ENCODE measurements at places on chromosomes 11 and 22.

DNA sequence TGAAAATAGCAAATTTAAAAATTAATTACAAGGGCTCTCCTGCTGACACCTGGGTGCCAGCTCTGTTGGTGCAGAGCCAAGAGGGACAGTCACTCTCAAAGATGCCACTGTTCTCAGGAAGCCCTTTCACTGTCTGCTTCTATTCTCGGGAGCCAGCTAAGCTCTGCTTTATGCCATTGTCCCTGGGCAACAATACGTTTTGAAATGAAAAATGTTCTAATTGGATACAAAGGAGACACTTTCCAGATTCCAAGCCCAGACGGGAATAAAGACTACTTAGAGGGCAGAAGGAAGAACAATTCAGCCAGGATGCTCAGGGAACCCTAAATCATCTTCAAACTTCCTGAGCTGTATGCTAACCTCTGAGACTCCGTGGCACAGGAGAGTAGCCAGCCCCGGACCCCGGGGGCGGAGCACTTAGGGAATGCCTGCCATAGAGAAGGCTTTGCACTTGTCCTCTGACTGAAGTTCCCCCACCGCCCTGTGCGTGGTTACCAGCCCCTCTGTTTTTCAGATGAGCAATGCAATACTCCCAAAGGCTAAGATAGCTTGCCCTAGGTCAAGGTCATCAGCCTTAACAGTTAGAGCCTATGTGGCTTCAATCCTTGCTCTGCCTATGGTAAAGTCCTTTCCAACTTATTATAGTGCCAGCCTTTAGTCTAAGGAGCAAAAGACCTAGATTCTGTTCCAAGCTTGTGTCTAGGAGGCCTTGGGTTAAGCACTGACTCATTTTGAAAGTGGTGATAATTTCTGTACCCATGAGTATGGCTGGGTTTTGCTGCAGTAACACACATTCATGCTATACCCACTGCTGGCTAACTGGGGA is 150.9 kb downstream of the CACNA1I start:
- DNase-seq, result no peak

- DNase-seq, result no peak
Measured at GRCh38 chr11:11931461-11932055, 76.9 kb downstream of the DKK3 start.

- DNase-seq, result no peak
Measured at GRCh38 chr22:23773483-23774113, 949 bp downstream of the MMP11 start.

GRCh38 chr11:134750619-134751018 is 338.6 kb upstream of the B3GAT1 start:
- DNase-seq, result no peak

GRCh38 chr22:19036523-19037273 is 85.5 kb downstream of the DGCR2 start:
- DNase-seq, result no peak

DNA sequence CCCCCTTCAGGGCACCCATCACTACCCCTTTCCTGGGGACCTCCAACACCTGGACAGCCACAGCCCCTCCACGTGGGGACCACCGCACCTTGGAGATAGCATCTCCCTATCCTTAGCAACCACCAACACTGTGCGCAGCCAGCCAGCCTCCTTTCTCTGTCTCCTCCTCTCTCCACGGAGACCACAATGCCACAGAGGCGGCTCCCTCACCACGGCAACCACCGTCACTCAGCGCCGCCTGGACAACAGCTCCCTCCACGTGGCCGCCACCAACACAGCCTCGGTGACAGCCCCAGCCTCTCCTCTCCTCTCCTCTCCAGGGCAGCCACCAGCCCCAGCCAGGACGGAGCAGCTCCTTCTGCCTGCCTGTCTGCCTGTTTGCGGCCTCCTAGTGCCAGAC is 10.5 kb downstream of the ELFN2 start:
- DNase-seq, result no peak

GRCh38 chr11:94533206-94533605 is 10.5 kb upstream of the FUT4 start:
- no peak for DNase-seq

- no peak for DNase-seq
Measured at GRCh38 chr11:128904656-128905344, 13.6 kb downstream of the KCNJ5 start.

DNA sequence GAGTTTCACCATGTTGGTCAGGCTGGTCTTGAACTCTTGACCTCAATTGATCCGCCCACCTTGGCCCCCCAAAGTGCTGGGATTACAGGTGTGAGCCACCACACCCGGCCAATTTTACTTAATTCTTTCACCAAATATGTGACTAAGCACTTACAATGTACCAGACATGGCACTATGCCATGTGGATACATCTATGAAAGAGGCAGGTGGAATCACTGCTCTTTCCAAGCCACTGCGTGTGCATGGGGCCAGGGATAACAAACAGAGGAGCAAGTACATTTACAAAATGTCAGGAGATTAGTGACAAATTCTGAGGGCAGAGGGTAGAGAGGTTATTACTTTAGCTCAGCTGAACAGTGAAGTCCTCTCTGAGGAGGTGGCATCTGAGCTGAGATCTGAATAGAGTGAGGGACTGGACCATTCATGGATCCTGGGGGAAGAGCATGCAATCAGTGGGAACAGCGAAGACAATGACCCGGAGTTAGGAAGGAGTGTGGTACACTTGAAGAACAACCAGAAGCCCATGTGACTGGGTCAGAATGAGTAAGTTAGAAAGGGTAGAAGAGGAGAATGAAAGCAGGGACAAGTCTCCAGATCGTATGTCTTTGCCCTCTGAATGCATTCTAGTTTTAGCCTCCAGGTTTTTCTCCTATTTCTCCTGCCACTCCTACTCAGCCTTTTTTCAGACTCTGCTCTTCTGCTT is 38.3 kb upstream of the GRAMD1B start:
- DNase-seq, result no peak

DNA sequence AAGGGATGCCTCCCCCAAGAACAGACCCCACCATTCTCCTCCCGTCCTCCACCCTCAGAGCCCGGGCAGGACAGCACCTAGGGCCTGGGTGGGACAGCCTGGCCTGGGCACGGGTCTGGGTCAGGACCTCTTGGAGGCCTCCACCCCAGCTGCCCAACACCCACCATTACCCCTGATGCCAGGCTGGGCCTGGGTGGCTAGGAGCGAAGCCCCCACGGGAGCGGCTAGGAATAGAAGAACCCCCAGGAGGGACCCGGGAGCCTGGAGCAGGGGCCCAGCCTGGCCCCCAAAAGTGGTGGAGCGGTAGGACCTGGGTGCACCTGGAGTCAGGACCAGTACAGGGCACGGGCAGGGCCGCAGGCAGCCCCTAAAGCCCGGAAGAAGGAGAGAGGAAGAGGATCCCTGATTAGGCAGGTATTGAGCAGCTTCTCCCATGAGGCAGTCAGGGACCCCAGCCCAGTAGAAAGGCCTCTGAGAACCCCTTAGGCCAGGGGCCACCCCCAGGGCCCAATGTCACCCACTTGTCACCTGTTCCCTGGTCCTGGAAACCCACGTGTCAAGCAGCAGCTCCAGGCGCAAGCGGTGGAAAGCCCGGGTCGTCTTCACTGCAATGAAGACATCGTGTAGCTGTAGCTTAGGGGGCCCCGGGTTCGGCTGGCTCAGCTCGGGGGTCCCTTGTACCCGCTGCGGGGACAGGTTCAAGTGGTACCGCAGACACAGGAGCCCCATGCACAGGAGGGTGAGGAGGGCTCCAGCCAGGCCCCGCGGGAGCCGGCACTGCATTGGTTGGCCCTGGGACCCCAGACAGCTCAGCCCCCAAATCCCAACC is 575 bp downstream of the MFNG start:
- no peak for DNase-seq

GRCh38 chr11:116224154-116224888 is 548.5 kb downstream of the BUD13 start:
- DNase-seq, result no peak

DNA sequence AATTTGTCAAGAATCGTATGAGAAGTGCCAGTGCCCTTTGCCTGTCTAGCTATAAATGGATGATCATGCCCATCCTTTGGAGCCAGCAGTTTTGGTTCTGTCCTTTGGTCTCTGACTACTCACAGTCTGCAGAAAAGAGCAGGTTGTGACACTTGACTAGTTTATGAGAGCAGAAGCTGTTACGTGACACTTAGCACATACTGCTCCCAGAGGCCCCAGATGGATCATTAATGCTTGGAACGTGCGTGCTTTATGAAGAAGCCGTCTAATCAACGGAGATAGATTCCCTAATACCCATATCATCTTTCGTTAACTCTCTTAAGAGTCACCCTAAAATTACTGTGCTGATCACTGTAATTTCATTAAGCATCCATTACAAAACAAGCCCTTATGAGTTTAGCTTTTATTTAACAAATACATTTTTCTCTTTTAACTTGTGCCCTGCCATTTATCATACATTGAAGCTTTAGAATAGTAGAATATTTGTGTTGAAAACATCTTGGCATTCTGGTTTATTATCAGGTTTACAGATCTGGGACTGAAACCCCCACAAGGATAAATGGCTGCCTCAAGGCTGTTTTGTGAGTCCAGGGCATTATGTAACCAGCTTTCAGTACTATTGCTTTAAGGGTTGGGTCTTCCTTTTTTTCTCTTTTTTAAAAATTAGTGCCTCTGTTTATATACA is 47.0 kb upstream of the ADORA2A start:
- DNase-seq, result no peak

DNA sequence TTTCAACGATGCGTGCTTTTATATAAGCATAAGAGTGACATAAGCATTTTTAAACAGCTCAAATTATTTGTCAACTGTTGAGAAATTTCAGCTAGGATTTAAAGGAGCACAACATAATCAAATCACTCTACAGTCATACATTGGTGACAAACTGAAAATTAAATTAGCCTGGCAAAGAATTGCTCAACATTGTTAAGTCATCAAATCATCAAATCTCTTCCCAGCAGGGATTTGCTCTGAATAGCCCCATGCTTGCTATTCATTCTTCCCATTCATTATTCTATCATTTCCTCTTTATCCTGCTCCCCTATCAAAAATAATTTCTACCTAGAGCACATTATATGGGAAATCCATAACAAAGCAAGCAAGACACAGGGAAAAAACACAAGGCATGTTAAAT is 198.7 kb upstream of the LUZP2 start:
- DNase-seq, result no peak

DNA sequence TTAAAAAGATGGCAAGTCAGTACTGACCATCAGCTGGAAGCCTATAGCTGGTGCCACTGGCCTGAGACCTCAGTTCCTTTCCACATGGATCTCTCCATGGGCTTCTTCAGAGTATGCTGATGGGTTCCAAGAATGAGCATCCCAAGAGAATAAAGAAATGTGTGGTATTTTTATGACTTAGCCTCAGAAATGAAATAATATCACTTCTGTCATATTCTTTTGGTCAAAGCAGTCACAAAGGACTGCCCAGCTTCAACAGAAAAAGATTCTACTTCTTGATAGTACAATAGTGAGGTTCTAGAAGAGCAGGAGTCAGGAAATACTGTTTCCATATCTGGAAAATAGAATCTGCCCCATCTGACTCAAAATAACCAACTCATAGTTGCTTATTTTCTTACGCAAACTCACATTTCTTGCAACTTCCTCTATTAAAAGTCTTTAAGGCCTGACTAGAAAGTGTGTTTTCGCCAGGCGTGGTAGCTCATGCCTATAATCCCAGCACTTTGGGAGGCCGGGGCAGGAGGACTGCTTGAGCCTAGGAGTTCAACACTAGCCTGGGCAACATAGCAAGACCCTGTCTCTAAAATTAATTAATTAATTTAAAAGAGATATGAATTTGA is 116.9 kb downstream of the SIK3 start:
- no peak for DNase-seq

DNA sequence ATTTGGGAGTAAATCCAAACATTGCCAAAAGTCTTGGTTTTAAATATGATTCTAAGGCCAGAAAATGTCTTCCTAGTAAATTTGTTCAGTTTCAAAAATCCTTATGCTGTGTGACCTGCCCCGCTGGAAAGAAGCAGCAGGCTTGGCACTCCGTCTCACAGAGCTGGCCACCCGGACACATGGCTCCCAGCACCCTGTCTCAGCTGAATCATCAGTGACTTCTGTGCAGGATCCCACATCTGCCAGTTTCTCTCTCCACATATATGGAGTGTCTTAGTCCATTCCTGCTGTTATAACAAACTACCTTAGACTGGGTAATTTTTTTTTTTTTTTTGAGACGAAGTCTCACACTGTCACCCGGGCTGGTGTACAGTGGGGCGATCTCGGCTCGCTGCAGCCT is 356.7 kb downstream of the TBC1D22A start:
- DNase-seq, result no peak

DNA sequence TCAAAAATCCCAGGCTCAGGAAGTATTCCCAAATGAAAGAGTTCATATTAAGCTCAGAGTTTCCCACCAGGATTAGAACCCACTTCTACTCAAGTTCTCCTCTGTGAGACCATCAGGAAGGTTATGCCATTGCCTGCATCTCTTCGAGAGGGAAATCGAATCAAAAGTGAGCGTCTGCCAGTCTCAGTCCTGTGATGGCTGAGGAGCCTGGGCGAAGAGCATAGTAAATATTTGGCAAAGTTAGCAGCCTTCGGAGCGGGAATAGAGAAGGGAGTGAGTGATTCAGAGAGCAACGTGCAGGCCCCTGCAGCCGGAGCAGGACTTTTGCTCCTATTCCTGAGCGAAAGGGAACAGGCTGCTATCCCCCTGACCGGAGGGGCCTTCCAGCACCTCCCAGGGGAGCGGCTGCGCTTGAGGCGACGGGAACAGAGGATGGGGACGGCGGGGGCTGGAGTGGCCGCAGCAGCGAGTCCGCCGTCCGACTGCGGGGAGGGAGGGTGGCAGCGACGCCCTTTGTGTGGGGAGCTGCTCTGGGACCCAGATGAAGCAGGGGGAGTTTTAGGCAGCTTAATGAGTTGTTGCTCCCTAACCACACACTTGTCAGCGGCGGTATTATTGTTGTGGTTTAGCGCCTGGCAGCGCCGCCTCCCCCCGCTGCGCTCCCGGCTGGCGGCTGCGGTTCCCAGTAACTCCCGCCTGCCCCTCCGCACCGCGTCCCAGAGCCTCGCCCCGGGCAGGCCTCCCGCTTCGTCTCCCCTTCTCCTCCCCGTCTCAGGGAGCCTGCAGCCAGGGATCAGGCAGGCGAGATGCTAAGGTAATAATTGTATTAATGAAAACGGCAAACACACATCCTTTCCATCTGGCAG is 21.7 kb upstream of the NRGN start:
- no peak for DNase-seq

GRCh38 chr22:49138250-49138790 is 689.4 kb downstream of the BRD1 start:
- DNase-seq, result no peak

GRCh38 chr11:66843776-66844495 is 695 bp downstream of the RCE1 start:
- no peak for DNase-seq
